CD8-positive, alpha-beta memory T cell (primary cell): ENCODE measurements at places on chromosomes 6 and 20.
A peak's percentile ranks its signal among the peaks of the same experiment; 100 is the strongest.

- no peak for DNase-seq
Observed at GRCh38 chr6:80197474-80197873, 91.0 kb downstream of the BCKDHB start.

- DNase-seq: no peak
Observed at GRCh38 chr6:16903470-16903869, 142.2 kb upstream of the ATXN1 start.

GRCh38 chr6:3328796-3329195, 70.0 kb downstream of the PSMG4 start:
- no peak for DNase-seq

DNA sequence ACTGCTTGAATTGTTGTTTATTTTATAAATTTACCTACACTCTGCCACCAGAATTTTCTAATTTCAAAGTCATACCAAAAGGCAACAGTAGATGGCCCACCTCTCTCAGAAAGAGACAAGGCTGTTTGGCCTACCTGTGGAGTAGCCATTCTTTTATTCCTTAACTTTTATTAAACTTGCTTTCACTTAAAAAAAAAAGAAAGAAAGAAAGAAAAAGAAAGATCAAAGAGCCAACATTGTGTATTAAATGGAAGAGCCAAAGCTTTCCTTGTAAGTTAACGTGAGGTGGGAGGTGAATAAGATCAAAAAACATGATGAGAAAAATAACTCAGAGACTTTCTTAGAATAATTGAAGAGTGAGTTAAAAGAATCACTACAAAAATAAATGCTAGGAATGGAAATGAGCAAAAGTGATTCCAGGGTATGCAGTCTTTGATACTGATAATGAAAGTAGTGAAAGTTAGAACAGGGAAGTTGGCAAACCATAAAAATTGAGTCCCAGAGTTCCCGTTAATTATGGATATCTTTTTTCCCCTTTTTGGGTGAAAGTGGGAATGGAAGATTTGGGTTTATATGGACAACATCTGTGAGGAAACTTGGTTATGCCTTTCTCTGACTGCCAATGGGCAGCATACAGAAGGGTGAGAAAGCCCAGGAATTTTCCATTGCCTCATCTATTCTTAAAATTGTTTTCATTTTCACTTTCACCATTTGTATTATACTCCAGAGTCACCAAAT, 35.9 kb upstream of the MYB start:
- peak; percentile 17 for DNase-seq

- no peak for DNase-seq
Observed at GRCh38 chr6:156953479-156954146, 176.4 kb downstream of the ARID1B start.

GRCh38 chr20:59647271-59647670, 42.9 kb downstream of the PHACTR3 start:
- DNase-seq: no peak

- DNase-seq: no peak
Observed at GRCh38 chr20:45254383-45255262, at the start of gene SLPI. TSS of gene SLPI (minus strand) at chr20:45254564. CDS start at chr20:45254543, 21 bp downstream.

DNA sequence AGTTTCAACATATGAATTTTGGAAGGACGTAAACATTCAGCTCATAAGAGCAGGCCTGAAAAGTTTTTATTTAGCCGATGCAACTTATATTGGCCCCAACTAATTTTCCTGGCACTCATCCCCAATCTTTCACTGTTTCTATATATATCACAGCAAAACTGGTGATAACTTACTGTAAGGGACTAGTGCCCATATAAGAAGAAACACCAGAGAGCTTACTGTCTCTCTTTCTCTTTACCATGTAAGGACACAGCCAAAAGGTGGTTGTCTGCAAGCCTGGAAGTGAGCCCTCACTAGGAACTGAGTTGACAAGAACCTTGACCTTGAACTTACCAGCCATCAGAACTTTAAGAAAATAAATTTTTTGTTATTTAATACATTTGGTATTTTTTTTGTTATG, 807.4 kb upstream of the CITED2 start:
- no peak for DNase-seq

GRCh38 chr20:38893565-38894090, 32.6 kb upstream of the FAM83D start:
- peak; percentile 74 for DNase-seq

GRCh38 chr6:145137425-145137824, 597.9 kb downstream of the EPM2A start:
- no peak for DNase-seq

DNA sequence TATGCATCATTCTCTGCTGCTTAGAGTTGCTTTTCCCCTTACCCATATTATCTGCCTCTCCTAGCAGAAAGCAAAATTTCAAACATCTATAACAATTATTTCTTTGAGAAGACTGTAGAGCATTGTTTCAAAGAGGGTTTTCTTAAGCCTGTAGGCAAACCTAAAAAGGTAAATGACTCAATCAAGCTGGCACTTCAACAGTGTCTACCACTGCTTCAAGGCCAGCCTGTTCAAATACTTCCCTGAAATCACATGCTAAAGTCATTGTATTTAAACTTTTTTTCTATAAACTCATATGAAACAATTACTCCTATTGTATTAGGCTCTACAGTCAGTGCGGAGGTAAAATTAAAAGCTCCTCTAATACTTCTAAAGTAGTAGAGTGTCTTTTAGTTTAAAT, 87.1 kb downstream of the OGFRL1 start:
- DNase-seq: no peak

DNA sequence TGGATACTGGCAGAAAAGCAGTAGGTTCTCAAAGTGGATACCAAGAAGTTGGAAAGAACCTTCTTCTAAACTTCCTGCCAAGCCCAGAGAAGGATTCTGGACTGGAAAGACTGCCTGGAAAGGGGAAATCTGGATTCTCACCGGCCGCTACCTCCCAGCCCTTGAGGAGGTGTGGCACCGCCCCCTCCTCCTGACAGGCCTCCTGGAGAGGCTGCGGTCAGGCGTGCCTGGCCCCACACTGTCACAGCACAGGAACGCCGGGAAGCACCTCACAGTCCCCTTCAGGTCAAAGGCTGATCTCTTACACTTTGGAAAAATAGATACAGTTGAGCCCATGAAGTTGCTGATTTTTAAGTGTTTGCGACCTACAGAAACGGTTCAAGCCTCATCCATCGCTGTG, 16.3 kb upstream of the PDE10A start:
- no peak for DNase-seq

DNA sequence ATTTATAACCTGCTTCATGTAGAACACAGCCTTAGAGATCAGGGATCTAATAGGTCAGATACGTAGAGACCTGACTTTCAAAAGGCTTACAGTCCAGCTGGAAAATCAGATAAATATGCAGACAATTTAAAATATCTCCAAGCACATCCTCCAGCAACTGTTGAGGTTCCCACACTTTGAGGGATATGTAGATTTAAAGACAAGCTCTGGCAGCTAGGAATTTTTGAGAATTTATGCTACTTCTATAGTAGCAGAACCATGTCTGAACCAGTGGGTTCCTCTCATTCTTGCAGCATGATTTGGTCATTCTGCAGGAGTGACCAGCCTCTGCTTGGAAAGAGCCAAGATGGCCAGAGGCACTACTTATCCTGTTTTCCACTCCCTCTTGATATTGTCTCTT, 60.5 kb downstream of the CYB5R4 start:
- no peak for DNase-seq

- DNase-seq: no peak
Observed at GRCh38 chr20:46915575-46916257, 21.1 kb downstream of the EYA2 start.

GRCh38 chr6:4935486-4935885, 68.4 kb downstream of the RPP40 start:
- no peak for DNase-seq

GRCh38 chr6:11393713-11394627, 143.6 kb upstream of the TMEM170B start:
- DNase-seq: no peak

GRCh38 chr6:154487367-154488247, 22.9 kb downstream of the CNKSR3 start:
- DNase-seq: no peak

DNA sequence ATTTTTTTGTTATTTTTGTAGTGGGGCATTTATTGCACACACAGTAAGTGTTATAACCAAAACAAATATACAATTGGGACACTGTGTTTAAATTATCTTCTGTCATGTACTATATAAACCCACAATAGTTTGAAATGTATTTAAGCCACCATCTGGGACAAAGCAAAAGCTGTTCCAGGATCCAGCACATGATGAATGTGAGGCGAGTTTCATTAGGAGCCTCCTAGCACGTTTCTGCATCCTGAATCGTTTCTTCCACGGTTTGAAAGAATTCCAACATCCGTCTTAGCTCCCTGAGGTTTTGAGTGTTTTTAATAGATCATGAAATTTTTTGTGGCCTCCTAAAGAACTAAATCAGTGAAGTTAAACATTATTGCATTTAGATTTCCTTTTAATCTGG, 65.8 kb downstream of the EYA4 start:
- no peak for DNase-seq

GRCh38 chr6:106630366-106630765, 988 bp downstream of the QRSL1 start:
- DNase-seq: no peak

- DNase-seq: no peak
Observed at GRCh38 chr20:22717466-22717865, 133.1 kb upstream of the FOXA2 start.

GRCh38 chr6:7134999-7135745, 27.4 kb downstream of the RREB1 start:
- DNase-seq: no peak

DNA sequence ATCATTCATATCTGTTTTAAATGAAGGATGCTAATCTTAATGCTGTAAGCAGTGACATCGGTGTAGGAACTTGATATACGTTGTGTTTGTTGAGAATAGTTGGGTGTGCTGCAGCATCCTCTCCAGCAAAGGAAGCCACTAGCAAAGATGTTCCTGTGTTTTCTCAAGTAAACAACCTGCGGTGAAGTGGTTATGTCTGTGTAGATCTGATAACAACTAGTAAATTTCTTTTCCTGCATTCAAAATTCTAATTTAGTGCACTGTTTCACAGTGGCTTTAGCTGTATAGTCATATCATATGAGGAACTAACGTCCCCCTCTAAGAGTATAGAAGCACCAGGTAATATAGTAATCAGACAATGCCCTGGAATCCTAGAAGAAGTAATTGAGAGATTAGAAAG, 38.7 kb downstream of the NCOA7 start:
- DNase-seq: no peak

DNA sequence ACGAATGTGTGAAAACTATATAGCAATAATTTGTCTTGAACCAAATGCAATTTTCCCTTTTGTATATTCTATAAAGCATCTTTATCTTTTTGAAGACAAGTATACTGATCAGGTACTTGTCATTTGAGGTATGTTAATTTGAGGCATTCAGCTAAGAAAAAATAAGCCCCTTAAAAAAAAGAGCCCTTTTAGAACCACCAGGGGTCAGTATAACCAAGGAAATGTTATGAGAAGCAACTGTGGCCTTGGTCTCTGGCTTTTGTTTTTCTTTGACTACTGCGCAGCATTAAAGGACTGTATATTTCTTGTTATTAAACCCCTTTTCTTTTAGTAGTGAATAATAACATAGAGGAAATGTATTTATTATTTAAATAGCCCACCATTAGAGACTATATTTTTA, 43.1 kb downstream of the CD109 start:
- peak; percentile 51 for DNase-seq

GRCh38 chr6:100614386-100614785, 149.7 kb upstream of the SIM1 start:
- no peak for DNase-seq

DNA sequence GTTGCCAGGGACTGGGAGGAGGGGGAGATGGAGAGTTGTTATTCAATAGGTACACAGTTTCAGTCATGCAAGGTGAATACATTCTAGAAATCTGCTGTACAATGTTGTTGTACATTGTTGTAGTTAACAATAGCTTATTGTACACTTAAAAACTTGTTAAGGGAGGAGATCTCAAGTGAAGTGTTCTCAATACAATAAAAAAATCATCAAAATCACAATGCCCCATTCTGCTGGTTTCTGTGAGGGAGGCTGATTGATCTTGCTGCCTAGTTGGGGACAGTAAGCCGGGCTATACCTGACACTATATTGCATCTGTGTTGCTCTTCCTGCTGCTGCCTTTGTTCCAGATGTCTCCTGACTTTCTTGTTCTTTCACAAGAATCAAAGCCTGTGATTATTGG, 232.1 kb downstream of the LRFN2 start:
- no peak for DNase-seq

GRCh38 chr6:96878143-96878542, 19.5 kb downstream of the NDUFAF4 start:
- DNase-seq: no peak

DNA sequence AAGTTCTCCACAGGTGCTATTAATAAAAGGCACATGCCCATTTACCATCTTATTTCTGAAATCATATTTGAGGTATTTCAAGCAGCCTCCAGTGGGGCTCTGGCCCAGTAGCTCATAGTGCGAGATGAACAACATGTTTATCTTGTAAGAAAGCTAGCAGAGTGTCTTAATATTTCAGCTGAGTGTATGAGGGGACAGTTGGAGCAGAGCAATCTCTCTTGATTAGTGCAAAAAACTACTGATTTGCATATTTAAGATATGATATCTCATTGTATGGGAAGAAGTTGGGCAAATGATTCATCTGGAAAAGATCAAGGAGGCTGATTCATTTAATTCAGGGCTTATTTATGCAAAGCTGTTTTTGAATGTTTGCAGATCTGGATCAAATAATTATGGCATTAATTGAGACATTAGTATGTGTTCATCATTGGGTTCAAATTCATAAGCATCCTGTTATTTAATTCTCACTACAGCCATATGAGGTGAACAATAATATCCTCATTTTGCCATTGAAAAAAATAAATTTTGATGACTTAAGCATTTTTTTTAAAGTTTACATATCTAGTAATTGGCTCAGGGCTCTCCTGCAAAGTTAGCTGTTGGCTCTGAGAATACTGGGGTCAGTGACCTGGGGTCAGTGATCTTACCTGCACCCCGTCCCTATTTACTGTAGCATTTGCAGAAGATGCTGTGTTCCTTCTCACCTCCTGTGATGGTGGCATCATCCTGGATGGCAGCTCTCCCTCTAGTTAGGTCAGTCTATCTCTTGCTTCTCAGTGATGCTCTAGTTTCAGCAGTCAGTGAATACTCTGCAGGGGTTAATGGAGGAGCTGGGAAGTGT, 24.1 kb upstream of the GCLC start:
- no peak for DNase-seq

DNA sequence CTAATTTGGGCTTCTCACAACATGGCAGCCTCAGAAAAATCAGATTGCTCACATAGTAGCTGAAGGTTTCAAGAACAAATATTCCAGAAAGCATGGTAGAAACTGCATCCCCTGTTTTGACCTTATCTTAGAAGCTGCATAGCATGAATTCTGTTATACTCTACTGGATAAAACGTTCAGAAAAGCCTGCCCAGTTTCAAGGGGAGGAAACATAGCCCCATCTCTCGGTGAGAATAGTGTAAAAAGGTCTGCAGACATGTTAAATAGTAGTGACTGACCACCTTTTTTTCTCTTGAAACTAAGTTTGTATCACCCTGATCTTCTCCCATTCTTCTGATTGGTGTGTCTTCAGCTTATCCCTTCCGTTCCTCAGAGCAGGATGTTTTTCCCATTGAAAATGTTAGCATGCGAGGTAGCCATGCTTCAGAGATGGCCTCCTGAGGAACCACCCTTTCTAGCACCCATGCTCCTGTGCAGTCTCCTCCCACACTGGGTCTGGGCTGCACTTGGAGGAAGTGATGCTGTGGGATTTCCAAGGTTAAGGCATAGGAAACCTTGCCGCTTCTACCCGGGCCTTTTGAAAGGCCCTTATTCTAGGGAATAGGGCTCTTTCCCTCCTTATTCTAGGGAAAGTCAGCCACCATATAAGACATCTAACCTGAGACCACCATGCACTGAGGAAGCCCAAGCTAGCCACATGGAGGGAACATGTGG, 50.1 kb downstream of the MARCKS start:
- DNase-seq: no peak
